Right lobe of liver (tissue), 6 donors: ENCODE measurements at places on chromosomes 1 and 21. TPM values are rescaled to one million over a fixed set of nuclear protein-coding genes. Genes with fewer than 3 reads are reported as not detected.

DNA sequence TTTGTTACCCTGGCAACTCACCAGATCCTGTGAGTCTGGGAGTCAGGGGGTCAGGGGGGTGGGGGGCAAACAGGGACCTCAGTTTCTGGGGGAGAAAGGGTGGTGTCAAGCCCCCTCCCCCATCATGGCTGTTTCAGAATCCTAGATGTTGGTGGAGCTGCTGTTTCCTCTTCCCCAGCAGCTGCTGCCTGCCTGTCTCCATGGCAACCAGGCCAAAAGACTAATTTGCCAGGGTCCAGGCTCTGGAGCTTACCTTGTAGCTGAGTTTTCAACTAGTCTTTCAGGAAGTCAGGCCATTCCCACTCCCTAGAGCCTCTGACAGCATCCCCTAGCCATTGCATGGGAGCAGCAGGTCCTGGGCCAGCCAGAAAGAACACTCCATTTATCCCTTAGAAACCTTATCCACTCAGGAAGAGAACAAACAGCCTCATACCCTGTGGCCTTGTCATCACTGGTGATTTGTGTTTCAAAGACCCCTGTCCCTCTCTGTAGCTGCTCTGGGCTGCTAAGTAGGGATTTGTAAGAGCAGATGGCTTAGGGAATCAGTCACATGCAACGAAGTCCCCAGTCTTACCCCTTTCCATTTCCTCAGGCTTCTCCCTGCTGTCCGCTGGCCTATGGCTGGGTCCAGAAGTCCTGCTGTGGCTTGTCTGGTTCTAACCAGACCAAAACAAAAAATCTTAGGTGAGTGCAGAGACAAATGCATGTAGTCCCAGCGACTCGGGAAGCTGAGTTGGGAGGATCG lies 21.5 kb upstream of the STMN1 start:
- DNase-seq: no peak

- no peak for DNase-seq
These were observed 76.0 kb downstream of the DOP1B start for GRCh38 chr21:36232641-36233040.

DNA sequence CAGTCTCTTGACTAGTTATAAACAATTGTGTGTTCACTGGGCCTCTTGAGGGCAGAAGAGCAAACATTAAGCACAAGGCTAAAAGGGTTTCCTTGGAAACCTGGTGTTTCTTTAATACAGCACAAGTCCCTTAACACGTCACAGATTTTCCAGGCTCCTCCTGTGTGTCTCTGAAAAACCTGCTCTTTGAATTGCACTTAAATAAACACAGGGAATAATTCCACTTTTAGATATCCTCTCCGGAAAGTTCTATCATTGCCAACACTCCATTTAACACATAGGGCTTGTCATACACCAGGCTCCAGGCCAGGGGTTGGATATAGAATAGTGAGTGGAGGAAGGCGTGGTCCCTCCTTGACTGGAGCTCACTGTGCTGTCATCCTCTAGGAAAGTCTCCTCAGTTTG lies 442.6 kb downstream of the DSCAM start:
- no peak for DNase-seq

GRCh38 chr1:119001181-119002027 lies 13.3 kb upstream of the TBX15 start:
- no peak for DNase-seq

Gene DNAI4
- total RNA-seq: 0.80 TPM

Gene NBPF15
- 16.1 TPM for total RNA-seq

DNA sequence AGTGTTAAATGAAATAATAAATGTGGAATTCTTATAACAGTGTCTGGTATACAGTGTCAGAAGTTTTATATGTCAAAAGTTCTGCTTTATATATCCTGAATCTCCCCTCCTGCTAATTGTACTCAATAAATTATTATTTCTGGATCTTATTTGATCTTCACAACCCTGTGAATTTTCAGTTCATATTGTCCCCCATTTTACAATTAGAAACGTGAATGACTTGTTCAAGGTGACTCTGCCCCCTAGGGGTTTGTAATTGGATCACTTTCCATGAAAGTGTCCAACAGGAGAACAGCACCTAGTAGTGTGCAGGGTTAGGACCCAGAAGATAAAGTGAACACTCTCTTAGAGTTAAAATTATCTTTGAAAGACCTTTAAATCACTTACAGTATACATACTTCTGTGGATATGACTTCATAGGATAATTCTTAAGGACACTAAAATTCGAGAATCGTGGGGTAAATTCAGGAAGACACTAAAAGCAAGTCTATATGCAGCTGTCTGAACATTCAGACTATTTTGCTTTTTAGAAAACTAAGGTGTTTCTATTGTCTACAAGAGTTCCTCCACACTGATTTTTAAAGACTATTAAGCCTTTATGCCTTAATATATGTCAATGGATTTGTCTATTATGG lies 4.5 kb upstream of the DDR2 start:
- DNase-seq: no peak

Gene AMPD1
- total RNA-seq: 0.13 TPM

GRCh38 chr1:97827887-97828286 lies 92.9 kb downstream of the DPYD start:
- DNase-seq: no peak

DNA sequence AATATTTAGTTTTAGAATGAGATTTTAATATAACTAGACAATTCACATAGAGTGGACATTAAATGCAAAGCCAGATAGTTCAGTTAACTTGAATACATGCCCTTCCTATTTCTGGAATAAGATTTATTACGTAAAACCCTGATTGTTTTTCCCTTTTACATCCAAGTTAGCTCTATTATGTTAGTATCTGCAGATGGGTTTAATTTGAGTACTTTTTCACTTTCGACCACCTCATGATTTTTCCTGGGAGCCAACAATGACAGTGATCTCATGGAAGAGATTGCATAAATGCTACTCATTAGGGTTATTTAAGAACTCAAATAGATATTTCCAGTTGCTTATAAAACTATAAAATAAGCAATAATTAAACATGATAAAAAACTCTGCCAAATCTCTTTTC lies 199.4 kb upstream of the PTGFR start:
- DNase-seq: no peak

DNA sequence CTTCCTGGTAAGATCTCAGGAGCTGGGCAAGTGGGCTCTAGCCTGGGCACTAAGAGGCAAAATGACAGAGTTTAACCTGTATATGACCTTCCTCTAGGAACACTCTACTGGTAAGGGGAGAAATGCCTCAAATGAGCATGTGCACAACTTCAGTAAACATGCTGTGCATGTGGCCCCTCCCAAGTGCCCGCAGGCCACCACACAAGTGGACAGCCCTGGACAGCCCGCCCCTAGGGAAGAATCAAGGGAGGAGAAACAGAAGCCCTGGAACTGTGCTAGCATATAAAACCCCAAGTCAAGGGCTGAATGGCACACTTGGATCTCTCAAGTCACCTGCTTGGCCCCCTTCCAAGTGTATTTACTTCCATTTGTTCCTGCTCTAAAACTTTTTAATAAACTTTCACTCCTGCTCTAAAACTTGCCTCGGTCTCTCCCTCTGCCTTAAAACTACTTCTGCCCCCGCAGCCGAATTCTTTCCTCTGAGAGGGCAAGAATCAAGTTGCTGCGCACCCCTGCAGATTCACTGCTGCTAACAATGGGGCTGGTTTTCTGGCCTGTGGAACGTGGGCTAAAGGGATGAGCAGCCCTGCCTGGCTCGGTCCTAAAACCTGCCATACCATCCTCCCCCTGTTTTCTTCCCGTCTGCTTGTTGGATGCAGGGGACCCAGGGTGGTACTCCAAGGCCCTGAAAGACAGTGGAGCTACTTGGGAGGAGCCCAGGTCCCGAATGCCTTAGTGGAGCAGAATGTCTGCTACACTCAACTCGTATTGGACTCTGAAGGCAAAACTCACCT lies 93.5 kb downstream of the IER5 start:
- DNase-seq: no peak

Gene KCNK2
- not detected for total RNA-seq

DNA sequence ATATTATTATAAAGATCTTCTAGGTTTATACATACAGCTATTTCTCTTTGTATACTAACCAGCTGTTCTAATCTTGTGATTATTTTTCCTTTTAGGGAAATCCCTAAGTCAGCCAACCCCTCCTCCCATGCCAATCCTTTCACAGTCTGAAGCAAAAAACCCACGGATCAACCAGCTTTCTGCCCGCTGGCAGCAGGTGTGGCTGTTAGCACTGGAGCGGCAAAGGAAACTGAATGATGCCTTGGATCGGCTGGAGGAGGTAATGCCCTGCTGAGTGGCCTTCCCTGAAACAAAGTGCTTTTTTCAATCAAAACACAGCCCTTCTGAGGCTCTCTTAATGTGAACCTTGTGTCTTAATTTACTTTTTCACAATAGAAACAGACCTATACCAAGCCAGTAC lies 32.4 kb upstream of the BMP8A start:
- no peak for DNase-seq

DNA sequence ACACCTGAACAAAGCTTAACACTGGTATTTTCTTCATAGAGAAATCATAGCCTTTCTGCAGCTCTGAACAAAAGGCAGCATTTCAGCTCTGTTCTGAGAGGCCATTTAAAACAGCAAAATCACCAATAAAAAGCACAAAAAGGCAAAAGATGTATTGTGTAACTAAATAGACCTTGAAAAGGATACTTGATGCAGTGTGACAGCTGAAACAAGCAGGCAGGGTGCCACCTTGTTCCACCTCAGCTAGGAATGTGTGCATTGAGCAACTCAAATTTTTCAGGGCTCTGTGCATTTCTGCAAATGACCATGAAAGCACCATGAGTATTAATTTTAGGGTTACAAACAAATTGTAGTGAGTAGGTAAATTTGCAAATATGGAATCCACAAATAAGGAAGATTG lies 65.8 kb downstream of the RHOU start:
- DNase-seq: no peak

Gene CLCA1
- not detected for total RNA-seq

DNA sequence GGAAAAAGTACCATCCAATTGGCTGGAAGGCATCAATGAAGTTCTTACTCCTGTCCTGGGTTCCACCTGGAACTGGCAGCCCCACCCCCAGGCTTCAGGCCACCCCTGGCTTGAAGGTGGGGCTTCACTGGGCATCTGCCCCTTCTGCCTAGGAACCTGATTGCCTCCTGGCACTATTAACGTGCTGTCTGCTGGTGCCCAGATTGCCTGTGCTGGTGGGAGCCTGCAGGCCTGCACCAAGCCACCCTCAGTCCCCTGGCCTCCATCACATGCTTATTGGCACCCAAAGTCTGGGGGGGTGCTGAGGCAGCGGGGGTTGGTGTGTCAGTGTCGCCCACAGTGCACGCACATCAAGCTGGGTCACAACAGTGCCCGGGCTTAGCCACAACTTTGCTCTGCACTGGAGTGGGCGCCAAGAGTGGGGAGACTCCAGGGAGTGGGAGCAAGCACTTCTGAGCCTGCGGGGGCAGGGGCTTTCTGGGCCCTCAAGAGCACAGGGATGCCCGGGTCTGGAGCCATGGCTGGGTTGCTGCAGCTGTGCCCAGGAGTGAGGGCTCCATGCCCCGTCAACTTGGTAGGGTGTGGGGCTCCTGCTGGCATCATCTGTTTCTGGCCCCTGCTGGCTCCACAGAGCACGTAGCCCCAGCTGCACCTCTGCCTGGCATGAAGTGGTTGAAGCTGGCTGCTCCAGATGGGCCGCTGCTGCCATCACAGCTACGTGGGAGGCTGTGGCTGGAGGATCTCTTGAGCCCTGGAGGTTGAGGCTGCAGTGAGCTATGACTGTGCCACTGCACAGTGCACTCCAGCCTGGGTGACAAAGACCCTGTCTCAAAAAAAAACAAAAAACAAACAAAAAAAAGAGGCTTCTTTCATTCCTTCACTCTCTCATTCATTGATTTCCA lies 4.1 kb upstream of the LSM10 start:
- no peak for DNase-seq

Gene IGSF3
- total RNA-seq: 4.2 TPM

- no peak for DNase-seq
These were observed 22.5 kb upstream of the IPP start for GRCh38 chr1:45772971-45773370.

GRCh38 chr1:242128951-242129502 lies 130.1 kb upstream of the MAP1LC3C start:
- no peak for DNase-seq

Gene HSF2BP
- total RNA-seq: not detected

GRCh38 chr1:13760921-13761320 lies 60.9 kb downstream of the PRDM2 start:
- no peak for DNase-seq

Gene CLDN17
- not detected for total RNA-seq
